ENCODE measurements at places on chromosomes 12 and 14. TPM values are rescaled to one million over a fixed set of nuclear protein-coding genes. Genes with fewer than 3 reads are reported as not detected.

DNA sequence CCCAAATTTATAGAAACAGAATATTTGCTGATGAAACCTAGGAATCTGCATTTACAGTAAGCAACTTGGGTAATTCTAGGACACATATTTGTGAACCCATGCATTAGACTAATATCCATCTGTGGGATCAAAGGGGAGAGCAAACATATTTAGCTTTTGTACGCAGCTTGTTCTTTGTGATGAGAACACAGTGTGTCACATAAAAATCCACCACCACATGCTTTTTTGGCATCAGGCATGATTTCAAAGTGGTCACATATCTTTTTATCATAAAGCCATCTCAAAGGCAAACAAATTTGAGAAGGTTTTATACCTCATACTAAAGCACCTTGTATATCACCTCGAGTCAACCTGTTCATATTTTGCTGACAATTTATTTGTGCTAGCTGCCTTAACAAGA is 15.7 kb downstream of the DNAL1 start:
- DNase-seq, result no peak

GRCh38 chr14:102206918-102207317 is 67.2 kb downstream of the WDR20 start:
- DNase-seq, result no peak

- no peak for DNase-seq
Measured at GRCh38 chr14:103613517-103613916, 15.5 kb upstream of the KLC1 start.

GRCh38 chr12:124008595-124008994 is 35.6 kb downstream of the ZNF664 start:
- no peak for DNase-seq

DNA sequence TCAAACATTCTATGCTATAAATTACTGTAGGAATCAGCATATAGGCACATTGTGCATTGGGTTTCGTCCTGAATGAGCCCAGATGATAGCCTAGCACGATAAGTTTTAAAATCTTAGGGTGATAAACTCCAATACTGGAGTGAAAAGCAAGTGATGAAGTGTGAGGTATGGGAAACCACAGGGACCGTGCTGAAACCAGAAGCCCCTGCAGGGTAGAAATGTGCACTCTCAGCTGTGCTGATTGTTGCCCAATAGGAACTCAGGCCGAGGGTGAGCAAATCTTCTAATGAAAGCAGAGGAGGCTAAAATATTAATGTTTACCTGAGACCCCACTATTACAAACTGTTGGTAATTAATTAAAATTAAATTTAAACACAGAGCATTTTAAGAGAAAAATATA is 1486.6 kb downstream of the AACS start:
- DNase-seq, result no peak

The FAM222A gene
- 14.8 TPM for polyA plus RNA-seq

The PARPBP gene
- polyA plus RNA-seq, result 0.43 TPM

The ZDHHC22 gene
- not detected for polyA plus RNA-seq
